ENCODE measurements at places on chromosomes 13 and 19. TPM values are rescaled to one million over a fixed set of nuclear protein-coding genes. Genes with fewer than 3 reads are reported as not detected.
A peak's percentile ranks its signal among the peaks of the same experiment; 100 is the strongest.

- no peak overlapping the region for H3K4me3 ChIP-seq
- no peak for DNase-seq
- no peaks in the 10 kb centered on the region for H3K27me3 ChIP-seq
- no peaks in the 10 kb centered on the region for H3K4me1 ChIP-seq
- H3K27ac ChIP-seq, result no peak overlapping the region
- no peaks in the 10 kb centered on the region for H3K36me3 ChIP-seq
These were observed 17.3 kb upstream of the OXGR1 start for GRCh38 chr13:97011446-97012131.

- H3K27ac ChIP-seq, result no peak overlapping the region
- H3K36me3 ChIP-seq, result no peaks in the 10 kb centered on the region
- H3K4me3 ChIP-seq, result no peak overlapping the region
- DNase-seq, result no peak
These were observed 4.1 kb downstream of the SPRYD7 start for GRCh38 chr13:49932066-49932465.

GRCh38 chr13:37475966-37476365 lies 122.6 kb downstream of the POSTN start:
- DNase-seq, result no peak
- H3K27me3 ChIP-seq, result no peaks in the 10 kb centered on the region
- no peak overlapping the region for H3K4me3 ChIP-seq
- H3K4me1 ChIP-seq, result peaks cover 16% of the 10 kb centered on the region
- H3K36me3 ChIP-seq, result no peaks in the 10 kb centered on the region

- no peak for DNase-seq
- H3K36me3 ChIP-seq, result no peaks in the 10 kb centered on the region
- no peak overlapping the region for H3K4me3 ChIP-seq
- H3K27ac ChIP-seq, result no peak overlapping the region
- no peaks in the 10 kb centered on the region for H3K27me3 ChIP-seq
These were observed 210.7 kb upstream of the SLC10A2 start for GRCh38 chr13:103276775-103277498.

DNA sequence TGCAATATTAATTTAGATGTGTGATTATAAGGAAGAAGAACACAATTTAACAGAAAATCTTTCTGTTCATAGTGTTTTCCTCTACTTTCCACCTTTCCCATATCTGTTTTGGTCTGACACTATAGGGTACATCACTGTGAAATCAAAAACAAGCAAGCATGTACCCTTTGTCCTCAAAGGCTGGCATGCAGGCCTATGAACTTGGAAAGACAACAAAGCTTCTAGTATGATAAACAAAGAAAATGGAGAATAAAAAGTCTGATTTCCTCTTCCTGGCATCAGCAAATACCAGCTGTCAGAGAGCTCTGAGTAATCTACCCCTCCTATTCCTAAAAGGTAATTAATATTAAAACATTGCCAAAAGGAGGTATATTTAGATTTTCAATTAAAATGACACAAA lies 5.6 kb upstream of the NEK3 start:
- H3K27ac ChIP-seq, result no peak overlapping the region
- H3K36me3 ChIP-seq, result peaks cover 10% of the 10 kb centered on the region
- peaks cover 22% of the 10 kb centered on the region for H3K4me1 ChIP-seq
- no peak overlapping the region for H3K4me3 ChIP-seq
- DNase-seq, result no peak
- H3K27me3 ChIP-seq, result no peaks in the 10 kb centered on the region

CFD gene
- 11.3 TPM for total RNA-seq

CFAP97D2 gene
- not detected for total RNA-seq

RNF17 gene
- total RNA-seq, result 0.12 TPM

PLIN4 gene
- total RNA-seq, result 0.48 TPM

ZNF440 gene
- total RNA-seq, result 20.7 TPM

- no peaks in the 10 kb centered on the region for H3K27me3 ChIP-seq
- DNase-seq, result no peak
- no peaks in the 10 kb centered on the region for H3K36me3 ChIP-seq
These were observed 103.3 kb downstream of the SPRY2 start for GRCh38 chr13:80237646-80238045.

ZNF737 gene
- 22.1 TPM for total RNA-seq

DNA sequence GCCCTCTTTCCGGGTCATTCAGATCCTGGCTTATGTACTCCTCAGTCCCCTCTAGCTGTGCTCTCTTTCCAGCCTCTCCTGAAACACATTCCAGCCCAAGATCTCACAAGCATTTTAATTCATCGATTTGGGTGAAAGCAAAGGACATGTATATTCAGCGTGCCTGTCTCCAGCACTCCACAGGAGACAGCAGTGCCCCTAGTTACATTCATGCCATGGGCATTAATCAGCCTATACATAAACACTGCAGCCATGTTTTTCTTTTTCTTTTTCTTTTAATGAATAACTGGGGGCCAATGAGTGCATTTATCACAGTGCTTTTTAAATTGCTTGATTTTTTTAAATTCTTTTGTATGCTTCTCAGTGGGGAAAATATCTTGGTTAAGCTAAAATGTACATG lies 199.1 kb downstream of the DCT start:
- no peak overlapping the region for H3K27ac ChIP-seq
- DNase-seq, result no peak
- H3K27me3 ChIP-seq, result no peaks in the 10 kb centered on the region
- no peak overlapping the region for H3K4me3 ChIP-seq
- peaks cover 12% of the 10 kb centered on the region for H3K4me1 ChIP-seq
- H3K36me3 ChIP-seq, result no peaks in the 10 kb centered on the region

GRCh38 chr19:18636969-18637629 lies at the start of gene KLHL26:
Gene KLHL26 (plus strand): TSS chr19:18637028. CDS start chr19:18637055, 27 bp downstream.
- H3K4me3 ChIP-seq, result peak within 1 kb of the TSS; percentile 89
- H3K27ac ChIP-seq, result peak within 1 kb of the TSS; percentile 89
- H3K4me1 ChIP-seq, result peaks cover 22% of the 10 kb centered on the region
- no peak for DNase-seq

CYP4F3 gene
- total RNA-seq, result 0.40 TPM

TNFSF9 gene
- 1.3 TPM for total RNA-seq

DNA sequence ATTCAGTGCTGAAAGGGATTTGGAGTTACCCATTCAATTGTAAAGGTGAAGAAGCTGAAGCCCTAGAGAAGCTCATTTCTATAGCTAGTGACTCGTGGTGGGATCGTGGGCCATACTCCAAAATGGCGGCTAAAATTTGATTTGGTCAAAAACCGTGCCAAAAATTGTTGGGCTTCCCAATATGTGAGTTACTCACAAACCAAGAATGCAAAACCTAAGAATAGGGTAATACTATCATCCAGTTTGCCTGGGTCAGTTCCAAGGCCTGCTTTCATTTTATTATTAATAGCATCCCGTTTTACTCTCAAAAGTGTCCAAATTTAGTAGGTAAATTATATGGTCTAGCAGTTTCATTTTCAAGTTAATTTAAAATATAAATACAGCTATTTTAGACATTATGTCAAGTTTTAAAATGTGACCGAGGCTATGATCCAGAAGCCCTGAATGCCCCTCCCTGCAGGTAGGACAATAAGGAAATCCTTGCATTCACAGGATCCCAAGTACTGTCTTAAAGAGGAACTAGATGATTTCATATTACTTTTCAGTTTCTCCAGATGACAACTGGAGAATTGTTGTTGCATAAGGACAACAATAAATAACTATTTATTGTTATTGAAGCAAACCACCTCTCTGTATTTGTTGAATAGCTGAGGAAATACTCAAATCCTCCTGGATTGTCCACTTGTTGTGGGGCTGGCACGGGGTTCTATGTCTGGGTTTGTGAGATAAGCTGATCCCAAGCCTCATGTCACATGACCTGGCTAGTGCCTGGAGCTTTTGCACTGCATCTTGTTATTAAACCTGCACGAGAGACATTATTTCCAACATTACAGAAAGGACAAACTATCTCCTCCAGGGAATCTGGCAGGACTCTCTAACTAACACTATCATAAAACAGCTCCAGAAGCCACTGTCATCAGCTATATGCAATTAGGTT lies 11.6 kb upstream of the RAP2A start:
- H3K4me3 ChIP-seq, result no peak overlapping the region
- H3K4me1 ChIP-seq, result no peaks in the 10 kb centered on the region
- H3K27ac ChIP-seq, result no peak overlapping the region
- no peaks in the 10 kb centered on the region for H3K36me3 ChIP-seq
- H3K27me3 ChIP-seq, result no peaks in the 10 kb centered on the region
- no peak for DNase-seq

DNA sequence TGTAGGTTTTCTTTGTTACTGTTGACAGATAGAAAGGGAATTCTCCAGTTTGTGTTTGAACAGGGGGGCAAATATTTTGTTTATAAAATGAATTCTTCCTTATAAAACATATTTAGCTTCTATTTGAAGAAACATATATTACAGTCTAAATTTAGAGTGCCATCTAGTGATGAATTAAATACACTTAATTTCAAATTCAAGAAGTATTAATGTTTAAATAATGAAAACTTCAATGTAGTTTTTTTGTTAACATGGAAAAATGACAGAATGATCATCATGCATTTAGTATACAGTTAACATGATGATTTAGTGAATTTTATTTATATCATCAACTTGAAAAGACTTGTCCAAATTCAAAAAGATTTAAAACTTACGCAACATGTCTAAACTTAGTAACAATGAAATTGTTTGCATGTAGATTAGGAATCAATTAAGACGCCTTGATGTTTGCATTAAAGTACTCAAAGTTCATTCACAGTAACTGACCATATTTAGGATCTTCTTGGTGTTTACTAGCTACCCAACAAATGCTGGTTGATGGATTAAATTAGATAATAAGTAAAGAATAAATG lies 765.9 kb upstream of the SLITRK1 start:
- H3K27me3 ChIP-seq, result no peaks in the 10 kb centered on the region
- H3K27ac ChIP-seq, result no peak overlapping the region
- no peaks in the 10 kb centered on the region for H3K36me3 ChIP-seq
- no peak overlapping the region for H3K4me3 ChIP-seq
- DNase-seq, result no peak

- DNase-seq, result no peak
- H3K4me3 ChIP-seq, result no peak overlapping the region
- H3K27me3 ChIP-seq, result no peaks in the 10 kb centered on the region
- H3K27ac ChIP-seq, result peak overlapping the region; percentile 30
These were observed 84.3 kb downstream of the IER2 start for GRCh38 chr19:13234518-13234917.

DNA sequence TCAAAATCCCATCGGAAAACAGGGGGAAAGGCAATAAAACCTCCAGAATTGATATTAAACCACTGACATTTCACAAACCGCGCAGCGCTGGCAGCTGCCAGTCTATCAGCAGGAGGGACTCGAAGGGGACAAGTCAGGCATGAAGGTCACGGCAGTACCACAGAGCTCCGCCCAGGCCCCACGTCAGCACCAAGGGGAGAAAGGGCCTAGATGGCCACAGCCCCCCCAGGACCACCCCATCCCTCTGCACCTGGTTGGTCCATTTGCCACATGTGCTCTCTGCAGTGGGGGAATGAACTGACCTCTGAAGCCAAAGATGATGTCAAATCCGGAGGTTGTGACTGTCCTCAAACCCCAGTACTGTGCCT lies 9.5 kb upstream of the VSTM2B start:
- no peak for DNase-seq
- H3K4me1 ChIP-seq, result no peaks in the 10 kb centered on the region
- no peak overlapping the region for H3K27ac ChIP-seq
- peaks cover 64% of the 10 kb centered on the region for H3K27me3 ChIP-seq
- H3K4me3 ChIP-seq, result no peak overlapping the region
- no peaks in the 10 kb centered on the region for H3K36me3 ChIP-seq

ZNF99 gene
- not detected for total RNA-seq

DNA sequence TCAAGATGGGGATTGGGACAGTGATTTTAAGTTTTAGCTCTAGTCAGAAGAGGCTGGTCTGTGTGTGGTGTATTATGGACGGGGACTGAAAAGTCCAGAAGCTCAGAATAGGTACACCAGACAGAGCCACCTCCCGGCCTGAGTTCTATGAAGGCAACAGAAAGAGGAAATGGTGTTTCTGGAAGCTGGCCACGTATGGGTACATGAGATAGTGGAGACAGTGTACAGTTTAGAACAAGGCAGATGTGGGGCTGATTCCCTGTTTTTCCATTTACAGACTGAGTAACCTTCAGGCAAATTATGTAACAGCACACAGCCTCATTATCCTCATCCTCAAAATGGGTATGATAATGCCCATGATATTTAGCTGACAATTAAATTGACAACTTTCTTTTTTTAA lies 1.3 kb downstream of the ZNF175 start:
- H3K27me3 ChIP-seq, result peaks cover 11% of the 10 kb centered on the region
- peaks cover 3% of the 10 kb centered on the region for H3K36me3 ChIP-seq
- no peak for DNase-seq
- H3K4me1 ChIP-seq, result peaks cover 10% of the 10 kb centered on the region
- H3K4me3 ChIP-seq, result peak overlapping the region; percentile 92

ZNF580 gene
- total RNA-seq, result 28.5 TPM

- H3K4me3 ChIP-seq, result no peak overlapping the region
- H3K36me3 ChIP-seq, result no peaks in the 10 kb centered on the region
- H3K4me1 ChIP-seq, result peaks cover 14% of the 10 kb centered on the region
- no peak for DNase-seq
- H3K27ac ChIP-seq, result no peak overlapping the region
- H3K27me3 ChIP-seq, result no peaks in the 10 kb centered on the region
These were observed 5.5 kb downstream of the BLOC1S3 start for GRCh38 chr19:45184115-45184514.

ATP8B3 gene
- 0.48 TPM for total RNA-seq

SUCLA2 gene
- total RNA-seq, result 51.9 TPM

- no peaks in the 10 kb centered on the region for H3K36me3 ChIP-seq
- H3K4me3 ChIP-seq, result no peak overlapping the region
- no peak overlapping the region for H3K27ac ChIP-seq
- peaks cover 33% of the 10 kb centered on the region for H3K4me1 ChIP-seq
- no peak for DNase-seq
These were observed 186.2 kb downstream of the FOXO1 start for GRCh38 chr13:40480012-40480914.

ATP4B gene
- total RNA-seq, result 26.7 TPM

GRCh38 chr13:41459432-41460073 lies 2.2 kb downstream of the RGCC start:
- H3K27ac ChIP-seq, result no peak overlapping the region
- H3K27me3 ChIP-seq, result peaks cover 79% of the 10 kb centered on the region
- H3K36me3 ChIP-seq, result no peaks in the 10 kb centered on the region
- no peak for DNase-seq
- no peaks in the 10 kb centered on the region for H3K4me1 ChIP-seq
- H3K4me3 ChIP-seq, result peak overlapping the region; percentile 73

GRCh38 chr13:34733721-34734120 lies 208.3 kb upstream of the NBEA start:
- no peaks in the 10 kb centered on the region for H3K36me3 ChIP-seq
- no peaks in the 10 kb centered on the region for H3K27me3 ChIP-seq
- H3K4me1 ChIP-seq, result peaks cover 18% of the 10 kb centered on the region
- no peak for DNase-seq
- H3K27ac ChIP-seq, result no peak overlapping the region

Measured in type B pancreatic cell (in vitro differentiated cells).